ENCODE measurements at places on chromosomes 5 and 9.

- no peak for DNase-seq
Observed at GRCh38 chr9:16310278-16311110, 560.0 kb downstream of the BNC2 start.

DNA sequence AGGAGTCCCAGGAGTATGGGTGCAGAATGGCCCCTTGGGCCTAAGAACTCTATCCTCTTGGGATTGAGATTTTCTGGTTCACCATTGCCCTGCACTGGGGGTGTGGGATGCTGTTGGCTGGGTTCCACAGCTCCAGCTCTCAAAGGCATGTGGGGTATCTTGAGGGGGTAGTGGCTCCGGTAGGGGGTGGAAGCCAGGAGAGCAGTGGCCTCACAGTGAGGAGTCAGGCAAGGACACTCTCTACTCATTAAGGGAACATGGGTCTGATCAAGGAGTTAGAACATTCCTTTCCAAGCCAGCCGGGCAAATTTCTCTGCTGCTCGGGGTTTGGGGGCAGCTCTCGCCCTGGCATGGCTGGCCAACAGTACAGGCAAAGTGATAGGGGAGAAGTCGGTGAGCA is 33.0 kb downstream of the LARP1 start:
- DNase-seq = no peak

DNA sequence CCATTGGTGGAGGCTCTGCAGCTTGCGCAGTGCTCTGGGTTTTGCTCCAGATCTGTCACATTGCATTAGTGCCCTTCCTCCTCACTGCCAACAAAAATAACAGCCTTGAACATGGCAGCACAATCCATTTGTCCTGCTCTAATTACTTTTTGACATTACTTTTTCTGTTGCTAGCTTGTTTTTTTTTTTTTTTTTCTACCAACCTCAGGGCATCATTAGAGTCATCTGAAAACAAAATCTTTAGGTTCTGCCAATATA is 117.5 kb upstream of the NR5A1 start:
- no peak for DNase-seq

DNA sequence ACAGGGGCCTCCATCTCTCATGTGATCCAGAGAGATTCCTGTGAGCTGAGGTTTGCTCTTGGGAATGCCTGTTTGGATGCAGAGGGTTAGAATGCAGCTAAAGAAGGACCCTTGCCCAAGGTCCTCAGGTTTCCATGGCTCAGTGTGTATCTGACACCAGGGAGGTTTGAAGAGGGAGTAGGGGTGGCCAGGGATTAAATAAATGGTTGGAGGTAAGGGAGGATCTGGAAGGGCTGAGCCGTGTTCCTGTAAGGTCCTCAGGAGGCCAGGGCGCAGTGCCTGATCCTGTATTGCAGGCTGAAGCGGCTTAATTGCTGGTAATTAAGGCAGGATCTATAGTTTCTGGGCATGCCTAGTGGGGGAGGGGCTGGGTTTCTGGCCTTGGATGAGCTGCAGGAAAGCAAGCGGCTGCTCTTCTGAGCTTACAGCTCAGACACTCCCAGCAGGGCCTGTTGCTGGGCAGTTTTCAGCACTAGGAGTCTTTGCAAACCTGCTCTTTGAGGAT is 41.5 kb upstream of the MAP1B start:
- DNase-seq = no peak

DNA sequence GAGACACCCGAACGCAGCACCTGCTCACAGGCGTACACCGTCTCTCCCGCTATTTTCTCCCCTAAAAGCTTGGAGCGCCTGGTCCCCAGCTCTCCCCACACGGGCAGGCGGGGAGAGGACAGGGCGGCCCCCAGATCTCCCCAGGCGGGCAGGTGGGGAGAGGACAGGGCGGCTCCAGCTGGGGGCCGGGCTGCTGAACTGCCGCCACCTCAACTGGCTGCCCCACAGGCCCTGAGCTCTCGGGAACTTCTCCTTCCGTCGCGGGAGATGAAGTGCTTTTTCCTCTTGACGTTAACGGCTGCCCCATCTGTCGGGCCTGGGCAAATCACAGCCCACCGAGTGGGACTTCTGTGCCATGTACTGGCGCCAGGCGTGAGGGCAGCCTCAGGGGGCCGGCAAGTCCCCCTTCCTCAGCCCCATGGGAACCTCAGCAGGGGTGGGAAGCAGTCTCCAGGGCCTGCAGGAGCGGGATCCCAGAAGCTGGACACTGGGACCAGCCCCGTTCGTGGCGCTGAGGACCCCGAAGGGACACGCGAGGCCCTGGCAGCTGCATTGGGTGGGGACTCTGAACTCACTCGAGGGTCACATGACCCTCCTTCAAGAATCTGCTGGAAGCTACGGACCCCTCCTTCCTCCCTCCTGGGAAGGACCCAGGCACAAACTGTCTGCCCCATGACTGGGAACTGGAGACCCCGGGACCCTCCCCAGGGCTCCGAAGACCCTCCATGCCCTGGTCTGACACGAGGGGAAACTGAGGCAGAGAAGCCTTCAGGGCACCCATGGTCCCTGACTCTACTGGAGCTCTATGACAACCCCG is 5.7 kb upstream of the EGFL7 start:
- no peak for DNase-seq

GRCh38 chr9:136083558-136084062 is 11.5 kb downstream of the NACC2 start:
- DNase-seq = peak; percentile 24

GRCh38 chr5:147321569-147321968 is 86.7 kb downstream of the STK32A start:
- DNase-seq = no peak

- DNase-seq = no peak
Observed at GRCh38 chr5:121033334-121033733, 569.2 kb downstream of the PRR16 start.

- DNase-seq = no peak
Observed at GRCh38 chr5:179558932-179559283, 8.6 kb downstream of the RUFY1 start.

GRCh38 chr5:78405829-78406750 is 45.7 kb downstream of the SCAMP1 start:
- DNase-seq = no peak

- peak; percentile 31 for DNase-seq
Observed at GRCh38 chr5:150000990-150001659, 586 bp downstream of the HMGXB3 start.

GRCh38 chr5:75546830-75547229 is 35.1 kb downstream of the POLK start:
- no peak for DNase-seq

DNA sequence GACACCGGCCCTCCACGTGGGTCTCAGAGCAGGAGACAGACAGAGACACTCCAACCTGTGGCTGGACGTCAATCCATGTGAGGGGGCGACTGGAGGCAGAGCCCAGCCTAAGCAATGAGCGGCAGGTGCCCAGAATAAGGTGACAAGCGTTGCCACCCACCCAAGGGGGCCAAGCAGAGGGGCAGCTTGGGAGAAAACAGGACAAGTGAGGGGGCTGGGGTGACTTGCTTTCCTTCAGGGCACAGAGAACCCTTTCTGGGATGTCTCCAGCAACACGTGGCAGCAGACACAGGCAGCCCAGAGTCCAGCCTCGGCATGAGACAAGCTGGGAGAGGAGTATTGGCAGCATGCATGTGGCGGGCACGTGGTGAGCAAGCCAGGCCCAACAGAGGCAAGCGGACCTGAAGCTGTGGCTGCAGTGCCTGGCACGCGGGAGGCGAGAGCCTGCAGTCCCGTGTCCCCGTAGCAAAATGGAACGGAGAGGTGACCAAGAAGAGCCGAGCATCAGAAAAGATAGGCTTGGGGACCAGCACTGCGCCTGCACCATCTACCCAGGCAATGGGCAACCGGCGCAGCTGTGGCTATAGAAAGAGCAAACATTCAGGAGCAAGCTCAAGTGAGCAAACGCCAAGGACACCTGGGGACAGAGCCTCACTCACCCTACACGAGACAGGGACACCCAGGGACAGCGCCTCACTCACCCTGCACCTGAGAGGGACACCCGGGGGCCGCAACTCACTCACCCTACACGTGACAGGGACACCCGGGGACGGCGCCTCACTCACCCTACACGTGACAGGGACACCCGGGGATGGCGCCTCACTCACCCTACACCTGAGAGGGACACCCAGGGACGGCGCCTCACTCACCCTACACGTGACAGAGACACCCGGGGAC is 6.2 kb downstream of the TERT start:
- no peak for DNase-seq

Measured in CD8-positive, alpha-beta memory T cell (primary cell).